ENCODE measurements at places on chromosomes 6 and 20.
A peak's percentile ranks its signal among the peaks of the same experiment; 100 is the strongest.

DNA sequence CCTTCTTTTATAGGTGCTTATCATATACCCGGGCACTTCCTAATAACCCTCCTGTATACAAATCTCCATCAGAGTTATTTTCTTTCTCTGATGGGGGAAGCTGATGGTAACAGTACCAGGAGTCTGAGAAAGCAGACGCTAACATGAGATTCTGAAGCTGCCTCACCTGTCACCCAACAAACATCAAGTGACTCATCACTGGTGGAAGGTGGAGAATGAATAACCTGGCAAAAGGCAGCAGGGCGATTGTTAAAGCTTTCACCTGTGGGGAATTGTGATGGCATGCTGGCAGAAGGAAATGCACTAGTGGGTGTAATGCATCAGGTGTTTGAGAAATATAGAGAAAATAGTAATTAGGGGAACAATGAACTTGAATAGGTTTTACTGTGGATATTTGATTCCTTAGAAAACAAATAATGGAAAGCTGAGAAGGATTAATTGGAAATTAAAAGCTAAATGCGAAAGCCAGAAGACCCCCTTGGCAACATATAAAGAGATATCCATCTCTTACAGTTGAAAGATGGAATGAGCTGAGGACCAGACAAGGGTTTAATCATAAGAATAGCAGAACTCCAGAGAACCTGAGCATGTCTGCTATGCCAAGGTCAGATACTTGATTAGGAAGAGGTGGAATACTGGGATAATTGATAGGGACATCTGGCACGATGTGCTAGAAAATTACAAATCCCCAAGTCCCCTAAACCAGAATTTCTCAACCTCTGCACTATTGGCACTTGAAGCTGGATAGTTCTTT, 517.1 kb downstream of the PKHD1 start:
- H3K27me3 ChIP-seq: no peaks in the 10 kb centered on the region
- H3K4me3 ChIP-seq: no peak overlapping the region
- H3K4me1 ChIP-seq: no peaks in the 10 kb centered on the region

DNA sequence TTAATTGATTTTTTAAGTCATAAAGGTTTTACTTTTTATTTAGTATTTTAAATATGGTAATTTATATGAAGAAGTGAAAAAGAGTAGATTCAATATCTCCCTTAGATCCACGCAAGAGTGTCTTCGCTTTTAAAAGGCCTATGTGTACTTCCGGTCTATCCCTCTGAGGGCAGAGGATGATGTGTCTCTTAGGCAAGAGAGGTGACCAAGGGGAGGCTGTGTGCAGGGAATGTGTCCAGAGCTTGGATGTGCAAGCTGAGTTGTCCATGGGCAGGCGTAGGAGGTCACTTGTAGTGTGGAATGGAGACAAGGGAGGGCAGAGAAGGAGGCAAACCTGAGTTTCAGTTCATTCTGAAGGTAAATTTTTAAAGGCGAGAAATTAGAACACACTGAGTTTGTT, 113.9 kb downstream of the CRYBG1 start:
- no peaks in the 10 kb centered on the region for H3K4me1 ChIP-seq
- H3K27ac ChIP-seq: no peak overlapping the region
- H3K4me3 ChIP-seq: no peak overlapping the region
- H3K27me3 ChIP-seq: no peaks in the 10 kb centered on the region

GRCh38 chr6:6640926-6641325, 52.4 kb downstream of the LY86 start:
- no peak overlapping the region for H3K4me3 ChIP-seq
- no peaks in the 10 kb centered on the region for H3K27me3 ChIP-seq
- DNase-seq: no peak

DNA sequence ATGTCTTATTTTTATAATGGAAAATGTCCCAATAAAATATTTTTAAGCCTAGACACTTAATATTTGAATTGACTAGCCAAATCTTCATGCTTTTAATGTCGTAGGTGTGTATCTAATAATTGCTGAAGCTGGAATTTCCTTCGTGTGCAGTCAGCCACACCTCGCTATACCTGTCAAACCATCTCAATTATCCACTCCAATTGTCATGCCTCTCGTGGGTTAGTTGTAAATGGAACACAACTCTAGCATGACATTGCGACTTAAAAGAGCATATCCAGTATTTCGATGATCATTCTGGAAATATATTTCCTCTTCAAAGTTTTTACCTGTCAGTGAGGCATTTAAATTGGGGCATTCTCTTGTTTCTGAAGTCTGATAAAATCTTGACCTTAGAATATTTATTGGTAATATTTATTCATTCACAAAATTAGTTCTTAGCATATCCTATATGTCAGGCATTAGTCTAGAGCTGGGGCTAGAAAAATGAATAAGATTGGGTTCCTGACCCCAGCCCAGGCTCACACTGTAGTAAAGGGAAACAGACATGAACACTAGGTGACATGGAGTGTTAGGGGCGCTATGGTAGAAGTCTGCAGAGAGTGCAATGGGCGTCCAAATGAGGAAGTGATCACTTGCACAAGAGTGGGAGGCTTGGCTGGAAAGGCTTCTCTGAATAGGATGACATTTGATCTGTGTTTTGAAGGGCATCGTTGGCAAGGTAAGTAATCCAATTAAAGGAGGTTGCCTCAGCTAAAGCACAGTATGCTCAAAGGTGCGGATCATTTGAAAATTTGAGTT, 11.0 kb upstream of the CFAP206 start:
- H3K4me1 ChIP-seq: no peaks in the 10 kb centered on the region
- DNase-seq: no peak
- no peak overlapping the region for H3K4me3 ChIP-seq
- no peaks in the 10 kb centered on the region for H3K36me3 ChIP-seq

DNA sequence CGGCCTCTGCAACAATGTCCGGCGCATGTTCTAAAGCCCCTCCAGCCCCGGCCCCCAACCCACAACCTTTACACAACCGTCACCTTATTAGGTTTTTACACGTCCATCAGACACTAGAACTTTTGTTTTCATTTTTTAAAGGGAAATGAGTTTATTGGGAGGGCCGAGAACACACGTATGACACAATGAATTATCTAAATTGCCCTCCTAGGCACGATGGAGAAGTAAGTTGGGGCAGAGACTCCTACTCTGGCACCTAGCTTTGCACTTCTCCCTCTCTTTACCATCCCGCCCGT, 1.2 kb upstream of the DLL1 start:
- H3K4me1 ChIP-seq: no peaks in the 10 kb centered on the region
- H3K36me3 ChIP-seq: no peaks in the 10 kb centered on the region
- H3K4me3 ChIP-seq: no peak overlapping the region

- DNase-seq: no peak
- H3K27ac ChIP-seq: no peak overlapping the region
- no peak overlapping the region for H3K4me3 ChIP-seq
- H3K27me3 ChIP-seq: no peaks in the 10 kb centered on the region
These were observed 3.1 kb downstream of the NNAT start for GRCh38 chr20:37523911-37524700.

- DNase-seq: no peak
- H3K36me3 ChIP-seq: no peaks in the 10 kb centered on the region
- H3K4me1 ChIP-seq: no peaks in the 10 kb centered on the region
- H3K4me3 ChIP-seq: no peak overlapping the region
- H3K27me3 ChIP-seq: no peaks in the 10 kb centered on the region
These were observed 112.8 kb downstream of the LINC00237 start for GRCh38 chr20:20993372-20993771.

GRCh38 chr6:150934380-150934779, 68.9 kb downstream of the MTHFD1L start:
- no peak for DNase-seq
- H3K36me3 ChIP-seq: peaks cover 15% of the 10 kb centered on the region
- H3K27ac ChIP-seq: no peak overlapping the region
- no peak overlapping the region for H3K4me3 ChIP-seq
- no peaks in the 10 kb centered on the region for H3K27me3 ChIP-seq

- no peak for DNase-seq
- no peaks in the 10 kb centered on the region for H3K27me3 ChIP-seq
- H3K4me3 ChIP-seq: no peak overlapping the region
- H3K4me1 ChIP-seq: no peaks in the 10 kb centered on the region
These were observed 7.4 kb upstream of the PNRC1 start for GRCh38 chr6:89073014-89073620.

- H3K36me3 ChIP-seq: no peaks in the 10 kb centered on the region
- no peak overlapping the region for H3K27ac ChIP-seq
- no peaks in the 10 kb centered on the region for H3K4me1 ChIP-seq
- DNase-seq: no peak
- H3K27me3 ChIP-seq: no peaks in the 10 kb centered on the region
These were observed 207.1 kb downstream of the MAFB start for GRCh38 chr20:40481743-40482458.

- no peak for DNase-seq
- H3K36me3 ChIP-seq: no peaks in the 10 kb centered on the region
- no peak overlapping the region for H3K27ac ChIP-seq
- H3K4me1 ChIP-seq: peaks cover 6% of the 10 kb centered on the region
These were observed 8.8 kb upstream of the TAF8 start for GRCh38 chr6:42041481-42042053.

DNA sequence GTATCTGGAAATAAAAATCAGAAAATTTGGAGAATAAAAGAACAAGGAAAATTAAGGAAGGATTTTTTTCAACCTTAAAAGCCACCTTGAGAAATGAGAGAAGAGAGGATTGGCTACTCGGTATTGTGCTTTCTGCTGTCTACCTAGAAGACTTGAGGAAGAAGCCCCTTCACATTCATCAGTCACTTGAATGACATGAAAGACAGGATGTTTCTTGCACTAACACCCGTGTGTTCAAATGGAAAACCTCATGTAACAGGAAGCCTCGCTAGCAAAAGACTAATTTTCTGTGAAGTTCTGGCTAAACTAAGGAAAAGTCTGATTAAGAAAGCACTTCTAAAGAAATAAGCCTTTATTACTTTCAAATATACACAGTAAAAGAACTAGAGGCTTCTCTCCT, 69.9 kb downstream of the OLIG3 start:
- no peak overlapping the region for H3K27ac ChIP-seq
- no peaks in the 10 kb centered on the region for H3K27me3 ChIP-seq
- no peak for DNase-seq
- H3K4me1 ChIP-seq: no peaks in the 10 kb centered on the region
- H3K36me3 ChIP-seq: no peaks in the 10 kb centered on the region

DNA sequence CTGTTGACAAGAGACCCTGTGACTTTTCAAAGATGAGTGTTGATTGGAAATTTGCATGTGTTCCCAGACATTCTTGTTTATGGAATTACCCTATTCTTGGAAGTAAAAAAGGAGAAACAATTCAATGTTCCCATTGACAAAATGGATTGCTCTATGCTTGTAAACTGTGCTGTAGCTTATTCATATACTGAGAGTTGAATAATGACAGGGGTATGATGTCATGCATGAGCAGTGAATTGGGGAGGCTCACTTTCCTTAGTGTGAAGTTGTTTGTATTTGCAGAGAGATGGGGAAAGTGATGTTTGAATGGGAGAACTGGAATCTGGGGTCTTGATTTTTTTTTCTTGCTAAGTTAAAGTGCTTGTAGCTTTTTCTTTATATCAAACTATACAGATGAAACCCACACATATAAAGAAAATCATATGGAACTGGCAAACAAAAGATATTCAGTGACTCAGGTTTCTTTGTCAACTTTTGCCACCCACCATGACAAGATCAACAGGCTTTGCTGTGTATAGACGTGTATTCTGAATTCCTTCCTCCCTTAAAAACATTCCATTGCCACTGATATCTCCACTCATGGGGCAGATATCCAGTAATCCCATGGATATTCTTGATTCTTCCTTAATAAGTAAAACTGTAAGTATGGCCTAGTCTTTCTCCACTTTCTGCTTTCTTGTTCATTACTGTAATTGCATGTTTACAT, 97.8 kb upstream of the JAG1 start:
- no peaks in the 10 kb centered on the region for H3K27me3 ChIP-seq
- H3K4me3 ChIP-seq: no peak overlapping the region
- H3K36me3 ChIP-seq: no peaks in the 10 kb centered on the region
- peak; percentile 46 for DNase-seq
- H3K27ac ChIP-seq: no peak overlapping the region

DNA sequence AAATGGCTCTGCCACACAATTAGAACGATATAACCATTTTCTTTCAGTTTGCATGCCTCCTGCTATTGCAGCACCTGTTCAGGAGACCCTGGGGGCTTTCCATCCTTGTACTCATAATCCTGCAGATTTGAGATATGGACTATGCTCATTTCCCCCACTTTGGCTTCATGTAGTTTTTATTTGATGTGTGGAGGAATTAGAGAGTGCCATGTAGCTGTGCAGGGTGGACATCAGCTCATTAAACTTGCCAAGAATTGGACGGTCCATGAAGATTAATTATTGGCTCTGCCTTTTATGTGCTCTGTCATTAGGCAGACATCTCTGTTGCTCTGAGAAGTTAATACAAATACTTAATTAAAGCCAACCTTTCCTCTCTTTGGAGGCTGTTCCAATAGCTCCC, 66.2 kb upstream of the CD83 start:
- no peak overlapping the region for H3K4me3 ChIP-seq
- H3K4me1 ChIP-seq: no peaks in the 10 kb centered on the region
- no peaks in the 10 kb centered on the region for H3K36me3 ChIP-seq
- no peak for DNase-seq
- H3K27me3 ChIP-seq: no peaks in the 10 kb centered on the region
- H3K27ac ChIP-seq: no peak overlapping the region

DNA sequence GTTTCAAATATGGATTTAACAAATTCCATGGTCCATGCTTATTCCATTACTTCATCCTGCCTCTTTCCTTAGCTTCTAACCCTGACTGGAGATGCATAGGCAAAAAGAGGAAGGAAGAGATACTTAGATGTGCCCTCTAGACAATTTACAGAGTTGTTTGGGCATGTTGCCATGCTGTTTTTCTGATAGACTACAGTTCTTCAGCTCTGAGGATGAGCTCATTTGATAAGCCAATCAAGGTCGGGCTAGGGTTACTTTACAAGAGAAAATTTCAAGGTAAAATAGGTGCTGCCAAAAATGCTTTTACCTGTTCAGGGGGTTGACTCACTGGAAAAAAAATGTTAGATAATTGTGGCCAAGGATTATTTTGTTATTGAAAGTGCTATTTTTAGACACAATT, 5.9 kb downstream of the HCRTR2 start:
- H3K4me3 ChIP-seq: no peak overlapping the region
- no peak for DNase-seq
- H3K4me1 ChIP-seq: no peaks in the 10 kb centered on the region
- H3K36me3 ChIP-seq: no peaks in the 10 kb centered on the region
- no peak overlapping the region for H3K27ac ChIP-seq

GRCh38 chr6:105833959-105834947, 251.9 kb upstream of the PRDM1 start:
- DNase-seq: no peak
- H3K27ac ChIP-seq: no peak overlapping the region
- no peaks in the 10 kb centered on the region for H3K36me3 ChIP-seq
- H3K27me3 ChIP-seq: no peaks in the 10 kb centered on the region

DNA sequence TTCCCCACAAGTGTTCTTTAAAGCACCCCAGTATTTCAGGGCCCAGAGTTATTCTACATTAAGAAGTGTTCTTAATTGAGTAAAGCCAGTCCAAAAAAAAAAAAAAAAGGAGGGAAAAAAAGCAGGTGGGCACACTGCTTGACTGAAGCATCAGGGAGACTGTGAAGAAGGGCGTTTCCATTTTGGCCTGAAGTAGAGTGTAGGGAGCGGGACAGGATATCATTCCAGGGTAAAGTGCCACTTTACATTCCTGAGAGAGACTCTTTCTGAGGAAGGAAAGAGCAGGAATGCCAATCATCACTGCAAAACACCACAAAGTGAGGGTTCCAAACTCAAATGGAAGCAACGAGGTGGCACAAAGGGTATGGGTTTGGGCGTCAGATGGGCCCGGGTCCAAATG, 54.1 kb upstream of the BEND6 start:
- no peak overlapping the region for H3K27ac ChIP-seq
- no peak overlapping the region for H3K4me3 ChIP-seq
- no peaks in the 10 kb centered on the region for H3K27me3 ChIP-seq
- H3K4me1 ChIP-seq: no peaks in the 10 kb centered on the region
- DNase-seq: no peak
- H3K36me3 ChIP-seq: no peaks in the 10 kb centered on the region

GRCh38 chr6:119163006-119163405, 84.5 kb upstream of the FAM184A start:
- DNase-seq: no peak
- no peaks in the 10 kb centered on the region for H3K27me3 ChIP-seq
- H3K36me3 ChIP-seq: no peaks in the 10 kb centered on the region
- no peak overlapping the region for H3K27ac ChIP-seq
